ENCODE measurements at places on chromosomes 5 and 9. TPM values are rescaled to one million over a fixed set of nuclear protein-coding genes. Genes with fewer than 3 reads are reported as not detected.

DNA sequence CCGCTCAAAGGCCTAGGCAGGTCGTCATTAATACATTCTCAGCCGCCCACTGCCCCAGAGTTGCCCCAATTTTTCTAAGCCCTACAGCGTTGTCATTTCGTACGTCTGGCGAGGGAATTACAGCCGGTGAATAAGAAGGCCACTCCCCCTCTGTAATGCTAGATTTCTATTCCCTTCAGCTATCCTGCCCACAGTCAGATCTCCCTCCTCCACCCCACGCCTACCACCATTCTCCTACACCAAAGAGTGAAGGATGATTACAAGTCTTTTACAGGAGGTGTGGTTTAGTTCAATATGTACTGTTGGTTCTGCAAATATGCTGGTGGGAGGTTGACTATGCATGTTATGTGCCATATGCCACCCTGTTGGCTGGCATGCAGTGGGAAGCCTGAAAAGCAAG is 83.7 kb upstream of the SMIM15 start:
- no peaks in the 10 kb centered on the region for H3K36me3 ChIP-seq
- H3K27me3 ChIP-seq: peaks cover 8% of the 10 kb centered on the region
- H3K4me1 ChIP-seq: no peaks in the 10 kb centered on the region
- no peak overlapping the region for H3K4me3 ChIP-seq
- no peak for DNase-seq
- H3K27ac ChIP-seq: no peak overlapping the region

PRR7 gene
- 10.3 TPM for total RNA-seq

DNA sequence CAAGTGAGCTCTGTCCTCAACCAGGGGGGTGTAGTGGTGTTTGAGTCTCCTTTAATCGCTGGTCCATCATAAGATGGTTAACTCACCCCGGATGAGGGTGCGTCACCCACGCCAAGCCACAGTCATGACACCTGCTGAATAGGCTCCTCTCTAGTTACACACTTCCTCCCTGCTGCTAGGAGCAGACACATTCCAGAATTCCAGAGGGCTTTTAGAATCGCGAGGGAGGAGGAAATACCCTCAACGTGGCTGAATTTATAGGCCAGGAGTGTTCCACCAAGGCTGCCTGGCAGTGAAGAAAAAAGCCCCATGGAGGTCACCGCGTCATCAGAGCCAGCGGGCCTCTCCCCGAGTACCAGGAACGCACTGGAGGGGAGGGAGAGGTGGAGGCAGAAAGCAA is 5.1 kb downstream of the GLRX start:
- H3K4me1 ChIP-seq: peaks cover 71% of the 10 kb centered on the region
- DNase-seq: no peak
- H3K27ac ChIP-seq: peak overlapping the region; percentile 67
- H3K36me3 ChIP-seq: peaks cover 30% of the 10 kb centered on the region
- peak overlapping the region; percentile 69 for H3K4me3 ChIP-seq

DNA sequence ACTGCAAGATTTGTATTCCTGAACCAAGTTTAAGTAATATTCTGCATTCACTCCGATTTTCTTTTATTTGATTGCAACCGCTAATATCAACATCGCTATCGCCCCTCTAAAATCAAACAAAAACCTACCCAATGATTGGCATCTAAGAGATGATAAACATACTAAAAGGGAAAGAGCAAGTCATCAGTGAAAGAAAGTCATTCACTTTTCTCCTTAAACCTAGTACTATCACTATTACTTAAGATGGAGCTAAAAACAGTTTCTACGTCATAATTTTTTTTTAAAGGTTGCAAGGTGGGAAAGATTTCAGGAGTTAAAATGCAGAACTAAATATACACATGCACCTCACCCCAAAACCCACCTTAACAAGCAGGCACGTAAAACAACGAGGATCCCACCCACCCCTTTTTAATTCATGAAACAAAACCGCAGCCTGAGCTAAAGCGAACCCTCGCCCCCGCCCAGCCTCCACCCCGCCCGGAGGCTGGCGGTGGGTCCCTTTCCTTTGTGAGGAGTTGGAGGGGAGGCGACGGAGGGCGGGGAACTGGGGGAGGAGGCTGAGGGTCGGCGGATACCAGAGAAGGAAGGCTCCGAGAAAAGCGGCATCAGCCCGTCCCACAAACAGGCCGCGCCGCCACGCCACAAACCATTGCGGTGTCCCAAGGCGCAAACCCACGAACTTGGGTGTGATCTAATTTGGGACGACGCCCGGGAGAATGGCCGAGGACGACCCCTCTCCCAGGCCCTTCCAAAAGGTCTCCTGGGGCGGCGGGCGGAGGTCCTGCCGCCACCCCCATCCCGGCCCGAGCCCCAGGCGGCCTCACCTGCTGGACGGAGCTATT is 861 bp downstream of the UBQLN1 start:
- peaks cover 41% of the 10 kb centered on the region for H3K4me1 ChIP-seq
- peak overlapping the region; percentile 96 for H3K27ac ChIP-seq
- peak overlapping the region; percentile 87 for H3K4me3 ChIP-seq
- H3K27me3 ChIP-seq: no peaks in the 10 kb centered on the region
- DNase-seq: peak; percentile 49

DNA sequence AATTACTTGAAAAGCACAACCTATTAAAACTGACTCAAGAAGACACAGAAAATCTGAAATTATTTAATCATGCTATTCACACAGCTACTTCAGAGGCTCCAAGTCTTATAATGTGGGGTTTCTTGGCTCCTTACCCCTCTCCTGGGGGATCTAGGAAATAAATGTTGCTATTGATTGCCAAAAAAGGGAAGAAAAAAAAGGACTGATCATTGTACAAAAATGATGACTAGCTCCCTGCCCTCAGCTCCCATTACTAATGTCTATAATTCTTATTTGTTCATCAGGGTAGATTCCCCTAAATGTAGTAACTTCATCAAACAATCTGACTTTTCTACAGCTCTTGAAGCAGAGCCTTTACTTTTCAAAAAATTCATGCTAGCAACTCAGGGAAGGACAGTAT is 3.3 kb upstream of the SMC5 start:
- peaks cover 9% of the 10 kb centered on the region for H3K27me3 ChIP-seq

GRCh38 chr5:59275510-59276324 is 617.8 kb downstream of the PDE4D start:
- no peak overlapping the region for H3K27ac ChIP-seq
- no peak for DNase-seq
- H3K27me3 ChIP-seq: peaks cover 28% of the 10 kb centered on the region
- H3K4me1 ChIP-seq: peaks cover 11% of the 10 kb centered on the region
- H3K4me3 ChIP-seq: peak overlapping the region; percentile 59

- no peak overlapping the region for H3K4me3 ChIP-seq
- no peaks in the 10 kb centered on the region for H3K4me1 ChIP-seq
- H3K27ac ChIP-seq: no peak overlapping the region
- no peaks in the 10 kb centered on the region for H3K36me3 ChIP-seq
- no peak for DNase-seq
Observed at GRCh38 chr5:7668627-7669026, 182.3 kb downstream of the CFAP90 start.

DNA sequence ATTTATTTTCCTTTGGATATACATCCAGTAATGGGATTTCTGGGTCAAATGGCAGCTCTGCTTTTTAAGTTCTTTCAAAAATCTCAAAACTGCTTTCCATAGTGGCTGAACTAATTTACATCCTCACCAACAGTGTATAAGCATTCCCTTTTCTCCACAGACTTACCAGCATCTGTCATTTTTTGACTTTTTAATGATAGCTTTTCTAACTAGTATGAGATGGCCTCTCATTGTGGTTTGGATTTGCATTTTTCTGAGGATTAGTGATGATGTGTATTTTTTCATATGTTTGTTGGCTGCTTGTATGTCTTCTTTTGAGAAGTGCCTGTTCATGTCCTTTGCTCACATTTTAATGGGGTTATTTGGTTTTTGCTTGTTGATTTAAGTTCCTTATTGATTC is 90.0 kb upstream of the HMHB1 start:
- H3K4me3 ChIP-seq: no peak overlapping the region
- no peak for DNase-seq
- H3K36me3 ChIP-seq: peaks cover 2% of the 10 kb centered on the region
- no peak overlapping the region for H3K27ac ChIP-seq
- H3K27me3 ChIP-seq: peaks cover 6% of the 10 kb centered on the region
- H3K4me1 ChIP-seq: no peaks in the 10 kb centered on the region

DNA sequence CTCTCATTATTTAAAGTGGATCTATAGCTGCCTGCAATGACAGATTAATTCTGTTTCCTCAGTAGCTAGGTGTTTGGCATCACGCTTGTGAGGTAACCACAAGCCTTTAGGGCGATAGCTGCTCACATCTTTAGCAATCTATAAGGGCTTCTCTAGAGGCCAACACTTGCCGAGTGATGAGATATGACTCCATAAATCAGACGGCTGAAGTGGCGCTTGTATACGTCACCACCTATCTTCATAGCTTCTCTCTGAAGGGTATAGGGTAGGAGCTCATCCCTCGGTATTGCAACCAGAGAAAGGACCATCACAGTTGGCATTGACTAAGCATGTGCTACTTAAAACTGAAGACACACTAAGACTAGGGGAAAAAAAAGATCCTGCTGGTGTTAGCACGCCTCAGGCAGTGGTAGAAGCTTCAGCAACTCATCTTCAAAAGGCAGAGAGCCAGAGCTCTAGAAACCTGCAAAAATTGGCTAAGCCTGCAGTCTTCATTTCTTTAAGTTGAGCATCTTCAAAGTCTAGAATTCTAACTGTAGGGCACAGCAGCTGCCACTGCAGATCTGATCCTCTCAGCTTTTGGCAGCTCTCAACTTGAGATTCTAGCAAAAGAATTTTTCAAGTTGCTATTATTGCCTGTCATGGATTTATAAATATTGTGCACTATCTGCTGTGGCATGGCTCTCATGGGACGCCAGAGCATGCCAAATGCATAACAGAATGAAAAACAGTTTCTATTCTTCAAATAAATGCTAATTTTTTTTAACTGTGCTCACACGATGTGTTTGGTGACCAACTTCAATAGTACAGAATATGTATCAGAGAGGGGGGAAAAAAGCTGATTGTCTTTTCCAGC is 37.5 kb downstream of the PSMB7 start:
- no peak for DNase-seq
- no peak overlapping the region for H3K27ac ChIP-seq

DNA sequence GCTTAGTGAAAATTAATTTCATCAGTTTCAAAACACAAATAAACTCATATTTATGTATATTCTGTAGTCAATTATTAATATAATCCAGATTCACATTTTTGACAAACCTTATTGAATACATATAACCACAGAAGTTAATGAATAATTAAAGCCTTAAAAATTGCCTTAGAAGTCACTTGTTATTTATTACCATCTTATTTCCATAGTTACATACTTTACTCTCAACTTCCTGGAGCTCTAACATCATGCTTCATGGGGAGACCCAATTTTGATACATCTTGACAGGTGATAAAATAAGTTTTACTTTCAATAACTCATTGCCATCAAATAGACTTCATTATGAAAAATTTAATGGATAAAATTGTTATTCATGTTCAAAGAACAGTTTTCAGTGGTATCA is 1038.7 kb downstream of the PTPRD start:
- no peak overlapping the region for H3K27ac ChIP-seq
- H3K4me1 ChIP-seq: no peaks in the 10 kb centered on the region
- no peak overlapping the region for H3K4me3 ChIP-seq
- no peaks in the 10 kb centered on the region for H3K27me3 ChIP-seq
- no peaks in the 10 kb centered on the region for H3K36me3 ChIP-seq

DNA sequence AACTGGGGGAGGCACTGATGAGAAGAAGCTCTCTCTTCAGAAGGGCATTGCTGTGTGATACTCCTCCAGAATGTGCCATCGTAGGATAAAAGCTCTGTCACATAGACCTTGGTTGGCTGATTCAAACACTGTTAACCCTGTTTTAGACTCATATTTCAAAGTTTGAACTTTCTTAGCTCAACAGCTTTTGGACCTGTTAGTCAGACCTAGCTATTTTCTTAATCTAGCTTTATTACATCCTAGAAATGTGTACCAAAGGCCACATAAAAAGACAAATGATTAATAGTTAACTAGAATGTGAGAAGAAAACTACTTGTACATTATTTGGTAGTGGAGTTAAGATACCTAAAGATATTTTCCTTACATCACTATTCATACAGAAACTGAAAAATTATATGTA is 4.3 kb downstream of the RHOBTB3 start:
- no peaks in the 10 kb centered on the region for H3K36me3 ChIP-seq
- no peak for DNase-seq
- H3K27me3 ChIP-seq: peaks cover 54% of the 10 kb centered on the region
- H3K27ac ChIP-seq: no peak overlapping the region
- H3K4me1 ChIP-seq: peaks cover 12% of the 10 kb centered on the region

- H3K36me3 ChIP-seq: no peaks in the 10 kb centered on the region
- H3K27ac ChIP-seq: no peak overlapping the region
- no peak for DNase-seq
Observed at GRCh38 chr5:135641734-135642487, 63.1 kb upstream of the CXCL14 start.

SLC22A4 gene
- 1.6 TPM for total RNA-seq

DNA sequence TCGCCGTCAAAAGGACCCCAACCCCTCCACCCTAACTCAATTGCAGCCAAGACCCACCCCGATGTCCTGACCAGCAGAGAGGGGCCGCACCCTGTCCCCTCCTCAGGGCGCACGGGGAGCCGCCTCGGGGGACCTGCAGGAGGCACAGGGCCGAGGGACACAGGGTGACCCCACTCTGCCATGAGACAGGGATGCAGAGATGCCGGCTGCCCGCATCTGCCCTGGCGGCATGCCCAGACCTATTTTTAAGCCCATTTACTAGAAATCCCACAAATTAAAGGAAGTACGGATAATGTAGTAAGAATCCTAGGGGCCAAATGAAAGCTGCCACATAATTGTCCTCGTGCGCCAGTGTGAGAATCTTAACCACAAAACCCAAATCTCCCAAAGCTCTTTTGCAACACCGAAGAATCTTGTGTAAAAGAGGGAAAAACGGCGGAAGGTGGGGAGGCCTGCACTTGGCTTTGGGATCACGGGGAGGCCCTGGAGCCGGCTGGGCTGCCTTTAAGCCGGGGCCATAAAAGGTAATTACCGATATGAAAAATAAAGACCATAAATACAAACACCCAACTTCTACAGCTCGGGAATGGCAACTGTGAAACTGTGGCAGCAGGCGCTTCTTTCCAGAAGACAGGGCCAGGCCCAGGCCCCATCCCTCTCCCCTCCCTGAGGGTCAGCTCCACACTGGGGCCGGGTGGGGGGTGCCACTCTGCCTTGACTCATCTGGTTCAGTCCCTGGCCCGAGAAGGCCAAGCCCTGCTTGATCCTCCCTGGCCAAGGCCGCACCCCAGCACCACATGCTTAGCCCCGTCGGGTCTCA is 35.0 kb downstream of the NACC2 start:
- DNase-seq: no peak
- no peak overlapping the region for H3K4me3 ChIP-seq
- H3K27ac ChIP-seq: no peak overlapping the region
- H3K27me3 ChIP-seq: no peaks in the 10 kb centered on the region

RALGDS gene
- total RNA-seq: 94.4 TPM

DNA sequence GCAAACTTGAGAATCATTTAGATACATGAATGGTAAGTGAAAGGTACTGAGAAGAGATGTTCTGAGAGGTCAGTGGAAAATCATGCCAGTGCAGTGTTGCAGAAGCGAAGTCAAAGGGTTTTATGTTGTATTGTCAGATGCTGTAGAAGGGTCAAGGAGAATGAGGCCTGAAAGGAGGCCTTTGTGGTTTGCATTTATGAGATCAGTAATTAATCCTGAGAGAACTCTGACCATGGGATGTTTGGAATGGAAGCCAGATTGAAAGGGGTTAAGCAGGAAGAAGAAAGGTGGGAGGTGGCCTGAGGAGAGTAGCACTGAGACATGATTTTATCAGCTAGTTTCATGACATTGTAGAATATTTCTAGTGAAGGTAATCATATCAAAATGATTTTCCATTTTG is 97.8 kb downstream of the ZSWIM6 start:
- no peak overlapping the region for H3K27ac ChIP-seq
- no peak overlapping the region for H3K4me3 ChIP-seq
- peaks cover 7% of the 10 kb centered on the region for H3K4me1 ChIP-seq
- H3K27me3 ChIP-seq: peaks cover 2% of the 10 kb centered on the region
- DNase-seq: no peak
- H3K36me3 ChIP-seq: no peaks in the 10 kb centered on the region
